ENCODE measurements at places on chromosomes 7 and 10.

DNA sequence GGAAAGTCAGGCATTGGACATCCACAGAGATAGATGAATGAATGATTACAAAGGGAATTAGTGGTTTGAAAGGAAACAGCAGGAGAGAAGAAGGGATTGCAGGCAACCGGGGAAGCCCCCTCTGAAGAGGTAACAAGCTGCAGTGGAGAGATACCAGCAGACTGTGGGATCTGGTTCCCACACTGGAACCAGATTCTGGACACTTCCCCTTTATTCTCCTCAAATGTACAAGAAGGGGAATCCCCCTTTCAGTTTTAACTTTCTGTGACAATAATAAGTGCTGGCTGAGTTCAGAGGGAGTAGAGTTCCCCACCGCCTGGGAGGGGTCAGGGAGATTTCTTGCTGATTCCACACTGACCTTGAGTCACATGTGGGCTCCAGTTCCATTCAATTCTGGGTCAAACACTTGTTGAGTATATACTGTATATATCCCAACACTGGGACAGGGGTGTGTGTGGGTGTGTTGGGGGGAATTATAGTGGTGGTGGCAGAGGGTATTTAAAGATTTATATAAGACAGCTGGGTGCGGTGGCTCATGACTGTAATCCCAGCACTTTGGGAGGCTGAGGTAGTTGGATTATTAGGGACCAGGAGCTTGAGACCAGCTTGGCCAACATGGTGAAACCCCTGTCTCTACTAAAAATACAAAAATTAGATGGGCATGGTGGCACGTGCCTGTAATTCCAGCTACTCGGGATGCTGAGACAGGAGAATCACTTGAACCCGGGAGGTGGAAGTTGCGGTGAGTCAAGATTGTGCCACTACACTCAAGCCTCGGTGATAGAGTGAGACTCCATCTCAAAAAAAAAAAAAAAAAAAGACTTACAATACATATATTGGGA lies 16.5 kb upstream of the DDIT4 start:
- no peak for DNase-seq

DNA sequence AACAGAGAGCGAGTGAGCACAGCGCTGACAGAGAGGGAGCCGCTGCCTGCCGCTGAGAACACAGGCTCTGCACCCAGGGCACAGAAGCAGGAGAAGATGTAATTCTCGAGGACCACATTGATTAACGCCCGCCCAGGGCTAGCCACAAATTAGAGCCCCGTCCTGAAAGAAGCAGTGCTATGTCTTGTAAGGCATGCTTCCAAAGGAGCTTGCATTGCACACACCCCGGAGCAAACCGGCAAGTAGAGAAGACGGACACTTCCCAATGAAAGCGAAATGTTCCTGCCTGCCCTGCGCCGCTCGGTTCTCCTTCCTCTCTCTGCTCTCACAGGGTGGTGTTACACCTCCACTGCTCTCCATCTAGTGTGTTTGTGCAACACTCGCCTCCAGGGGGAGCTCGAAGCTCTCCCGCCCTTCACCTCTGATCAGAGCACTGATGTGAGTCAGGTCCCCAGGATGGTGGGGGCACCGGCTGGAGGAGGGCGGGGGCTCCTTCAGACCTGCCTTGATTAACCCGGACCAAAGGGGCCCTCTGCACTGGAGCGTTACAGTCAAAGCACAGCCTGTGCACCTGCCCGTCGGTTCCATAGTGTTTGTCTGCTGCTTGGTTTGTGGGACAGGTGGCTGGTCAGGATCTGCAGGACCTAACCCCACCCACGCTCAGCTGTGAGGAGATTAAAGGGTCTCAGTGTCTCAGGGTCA lies 316.5 kb downstream of the ADARB2 start:
- no peak for DNase-seq

- DNase-seq: no peak
Observed at GRCh38 chr10:35933940-35934641, 292.0 kb upstream of the FZD8 start.

- no peak for DNase-seq
Observed at GRCh38 chr7:47366211-47366610, 215.7 kb downstream of the TNS3 start.

- no peak for DNase-seq
Observed at GRCh38 chr10:132980426-132981172, 38.2 kb upstream of the CFAP46 start.

DNA sequence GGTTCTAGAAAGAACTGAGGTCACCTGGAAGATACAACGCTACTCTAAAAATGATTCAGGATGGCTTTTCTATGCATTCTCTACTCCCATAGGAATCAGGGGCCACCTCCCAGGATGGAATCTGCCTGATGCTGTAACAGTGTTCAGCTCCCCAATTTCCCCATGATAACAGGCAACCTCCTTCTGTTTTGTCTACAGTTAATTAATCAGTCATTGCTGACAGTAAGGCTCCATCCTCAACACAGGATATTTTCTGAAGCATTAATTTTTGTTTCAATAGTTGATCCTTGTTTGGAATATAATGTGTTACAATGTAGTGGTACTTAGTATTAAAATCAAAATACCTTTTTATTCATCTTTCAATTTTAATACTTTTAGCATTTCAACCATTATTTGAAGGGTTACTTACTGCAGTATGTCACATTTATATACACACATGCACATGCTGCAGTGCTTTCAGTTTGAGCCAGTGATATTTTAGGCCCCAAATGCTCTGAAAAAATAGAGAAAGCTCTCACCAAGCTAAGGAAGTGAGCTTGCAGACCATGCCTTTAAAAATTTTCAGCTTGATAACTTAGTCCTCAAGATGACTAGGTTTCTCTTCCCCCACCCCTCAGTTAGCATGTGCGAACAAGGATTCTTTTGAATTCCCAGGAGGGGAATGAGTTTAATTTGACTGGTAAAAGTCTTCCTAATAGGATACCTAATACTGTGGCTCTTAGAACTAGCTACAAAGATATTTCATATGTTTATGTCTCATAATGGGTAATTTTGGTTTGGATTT lies 592 bp upstream of the PIK3CG start:
- DNase-seq: no peak

GRCh38 chr10:46286991-46287693 lies at the start of gene ANTXRL:
TSS of gene ANTXRL (plus strand) at chr10:46286997. CDS start at chr10:46287263, 266 bp downstream.
- DNase-seq: no peak

Data from HFF-Myc (cell line).